ENCODE measurements at places on chromosomes 1 and 21. TPM values are rescaled to one million over a fixed set of nuclear protein-coding genes. Genes with fewer than 3 reads are reported as not detected.

The GPR153 gene
- total RNA-seq = 6.3 TPM

The ZFP69B gene
- total RNA-seq = 4.3 TPM

The RAB42 gene
- 0.37 TPM for total RNA-seq

The RHOC gene
- 582 TPM for total RNA-seq

GRCh38 chr21:33908760-33909159 is 6.8 kb downstream of the ATP5PO start:
- no peak for DNase-seq

DNA sequence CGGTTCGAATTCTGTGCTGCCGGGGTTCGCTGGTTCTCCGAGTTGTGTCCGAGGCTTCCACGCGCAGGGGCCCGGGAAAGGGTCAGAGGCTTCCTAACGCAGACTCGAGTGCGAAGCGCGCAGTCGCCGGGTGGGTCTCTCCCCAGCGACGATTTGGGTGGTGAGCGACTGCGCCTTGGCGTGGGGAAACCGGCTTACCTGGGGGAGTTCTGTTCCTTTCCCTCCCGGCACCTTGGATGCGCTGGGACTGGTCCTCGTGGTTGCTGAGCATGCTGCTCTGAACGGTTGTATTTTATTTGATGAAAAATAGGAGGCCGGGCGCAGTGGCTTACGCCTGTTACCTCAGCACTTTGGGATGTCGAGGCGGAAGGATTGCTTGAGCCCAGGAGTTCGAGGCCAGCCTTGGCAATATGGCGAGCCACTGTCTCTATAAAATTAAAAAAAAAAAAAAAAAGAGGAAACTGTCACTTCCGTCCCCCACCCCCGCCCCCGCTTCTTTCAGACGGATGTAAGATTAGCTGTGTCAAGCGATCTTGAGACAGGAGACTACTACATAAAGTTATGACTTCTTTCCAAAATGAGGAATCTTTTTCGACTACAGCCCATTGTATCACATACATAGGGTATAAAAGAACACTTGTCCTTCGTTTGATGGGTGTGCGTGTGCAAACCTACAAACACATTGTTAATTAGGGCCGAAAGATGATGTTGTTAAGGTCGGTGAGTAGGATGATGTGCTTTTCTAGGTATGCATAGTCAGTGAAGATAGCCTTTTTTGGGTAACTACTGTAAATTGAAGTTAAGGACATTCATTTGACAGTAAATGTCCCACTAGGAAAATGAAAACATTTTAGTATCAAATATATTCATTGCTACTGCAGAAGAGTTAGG is at the start of gene CCDC18:
TSS of gene CCDC18 (plus strand) at position 2 of the 891 bp plus-strand sequence. CDS start 2,638 bp downstream, outside the sequence.
- DNase-seq = peak; percentile 58

DNA sequence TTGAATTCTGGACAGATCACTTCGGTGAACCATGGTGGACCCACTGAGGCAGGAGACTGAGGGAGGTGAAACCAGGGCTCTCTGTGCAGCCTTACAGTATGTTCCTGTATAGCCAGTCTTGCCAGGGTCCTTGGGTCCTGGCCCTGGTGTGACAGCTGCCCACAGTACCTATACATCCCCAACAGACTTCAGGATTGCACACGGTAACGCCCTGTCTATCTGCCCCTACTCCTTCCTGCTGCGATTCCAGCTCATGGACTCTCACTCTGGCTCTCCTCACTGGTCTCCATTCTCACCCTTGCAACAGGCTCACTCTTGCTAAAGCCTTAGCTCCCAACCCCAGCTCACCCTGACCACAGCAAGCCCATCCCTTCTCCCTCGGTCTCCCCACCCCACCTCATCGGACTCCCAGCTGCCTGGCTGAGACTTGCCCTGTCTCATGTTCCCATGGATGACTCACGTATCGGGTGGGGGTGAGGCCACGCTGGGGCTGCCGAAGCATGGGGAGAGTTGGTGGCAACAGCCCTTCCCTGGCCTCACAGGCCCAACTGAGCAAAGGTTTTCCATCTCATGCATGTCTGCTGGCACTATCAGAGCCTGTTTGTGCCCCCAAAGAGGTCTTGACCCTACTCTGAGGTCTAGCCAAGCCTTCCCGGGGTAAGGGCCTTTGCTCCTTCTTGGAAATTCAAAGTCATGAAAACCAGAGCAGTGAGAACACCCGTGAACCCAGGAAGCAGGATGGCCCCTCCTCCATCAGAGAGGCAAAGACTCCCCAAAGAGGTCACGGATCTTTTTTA is 7.1 kb downstream of the PHLDA3 start:
- peak; percentile 93 for DNase-seq

GRCh38 chr1:209199822-209200221 is 383.7 kb upstream of the CAMK1G start:
- no peak for DNase-seq

DNA sequence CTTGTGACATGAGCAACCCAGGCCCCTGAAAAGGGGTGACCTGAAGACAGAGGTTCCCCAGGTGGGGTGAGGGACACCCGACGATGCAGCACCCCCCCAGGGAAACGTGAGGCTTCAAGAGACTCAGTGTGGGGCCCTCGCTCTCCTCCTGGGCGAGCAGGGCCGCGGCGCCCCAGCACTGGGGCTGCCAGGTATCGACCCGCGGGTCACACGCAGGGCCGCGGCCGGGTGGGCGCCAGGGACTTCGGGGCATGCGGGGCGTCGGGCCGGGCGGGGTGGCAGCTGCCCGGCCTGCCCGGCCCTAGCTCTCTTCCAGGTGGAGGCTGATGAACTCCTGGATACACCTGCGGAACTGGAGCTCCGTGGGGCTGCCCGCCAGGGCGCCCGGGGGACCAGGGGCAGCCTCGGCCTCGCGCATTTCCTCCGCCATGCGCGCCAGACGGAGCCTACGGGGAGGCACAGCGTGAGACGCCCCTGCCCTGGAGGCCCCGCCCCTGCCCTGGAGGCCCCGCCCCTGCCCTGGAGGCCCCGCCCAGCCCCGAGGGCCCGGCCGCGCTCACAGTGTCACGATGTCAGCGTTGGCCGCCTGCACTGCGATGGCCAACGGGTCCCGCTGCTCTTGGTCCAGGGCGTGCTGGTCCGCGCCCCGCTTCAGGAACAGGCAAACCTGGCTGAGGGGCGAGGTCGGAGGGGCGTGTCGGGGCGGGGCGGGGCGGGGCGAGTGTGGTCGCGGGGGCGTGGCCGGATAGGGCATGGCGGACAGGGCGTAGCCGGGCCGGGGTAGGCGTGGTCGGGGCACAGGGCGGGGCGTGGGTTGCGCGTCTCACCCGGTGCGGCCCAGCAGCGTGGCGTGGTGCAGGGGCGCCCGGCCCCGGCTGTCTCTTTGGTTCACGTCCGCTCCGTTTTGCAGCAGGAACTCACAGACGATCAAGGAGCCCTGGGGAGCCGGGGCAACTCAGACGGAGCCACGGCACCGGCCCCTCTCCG is 13.3 kb downstream of the SCNN1D start:
- no peak for DNase-seq

GRCh38 chr1:201279313-201279712 is 4.0 kb upstream of the PKP1 start:
- no peak for DNase-seq

DNA sequence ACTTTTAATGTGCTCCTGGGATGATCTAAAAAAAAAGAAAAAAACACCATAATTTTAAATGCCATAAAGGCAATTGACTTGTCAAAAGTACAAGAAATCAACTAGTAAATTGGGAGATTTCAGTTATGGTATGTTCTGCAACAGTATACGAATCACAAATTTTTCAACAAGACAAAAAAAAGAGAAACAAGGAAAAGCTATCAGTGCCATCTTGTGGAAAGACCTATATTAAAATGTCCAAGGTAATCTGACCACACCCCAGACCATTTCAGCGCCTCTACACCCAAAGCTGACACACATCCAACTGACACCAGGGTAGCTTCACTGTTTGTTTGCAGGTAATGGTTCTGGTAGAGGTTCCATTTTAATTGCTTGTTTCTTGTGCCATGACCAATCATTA is 5.0 kb upstream of the DUSP23 start:
- no peak for DNase-seq

DNA sequence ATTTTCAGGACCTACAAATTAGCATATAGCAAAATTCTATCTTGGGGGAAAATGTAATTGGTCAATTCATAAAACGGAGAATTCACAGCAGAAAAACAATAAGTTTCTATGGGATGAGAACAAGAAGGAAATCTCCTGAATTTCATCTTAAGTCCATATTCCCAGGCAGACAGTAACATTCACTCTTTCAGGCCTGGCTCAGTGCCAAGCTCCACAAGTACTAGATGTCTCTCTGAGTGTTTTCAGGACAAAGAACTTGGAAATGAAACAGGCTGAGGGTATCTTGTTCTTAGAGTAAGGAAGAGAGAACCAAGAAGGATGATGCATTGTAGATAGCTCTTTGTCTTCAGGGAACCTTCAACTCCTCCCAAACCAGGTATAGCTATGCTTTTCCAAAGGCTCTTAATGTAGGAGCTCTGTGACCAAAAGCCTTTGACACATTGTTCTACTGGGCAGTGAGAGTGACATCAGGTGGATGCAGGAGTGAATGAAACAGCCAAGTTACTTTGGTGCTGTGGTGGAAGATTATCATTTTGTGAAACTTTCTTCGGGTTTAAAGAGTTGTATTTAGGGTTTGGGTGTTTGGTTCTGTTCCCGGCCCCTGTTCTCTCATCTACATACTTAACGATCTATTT is 298.3 kb downstream of the GPATCH2 start:
- DNase-seq = no peak

DNA sequence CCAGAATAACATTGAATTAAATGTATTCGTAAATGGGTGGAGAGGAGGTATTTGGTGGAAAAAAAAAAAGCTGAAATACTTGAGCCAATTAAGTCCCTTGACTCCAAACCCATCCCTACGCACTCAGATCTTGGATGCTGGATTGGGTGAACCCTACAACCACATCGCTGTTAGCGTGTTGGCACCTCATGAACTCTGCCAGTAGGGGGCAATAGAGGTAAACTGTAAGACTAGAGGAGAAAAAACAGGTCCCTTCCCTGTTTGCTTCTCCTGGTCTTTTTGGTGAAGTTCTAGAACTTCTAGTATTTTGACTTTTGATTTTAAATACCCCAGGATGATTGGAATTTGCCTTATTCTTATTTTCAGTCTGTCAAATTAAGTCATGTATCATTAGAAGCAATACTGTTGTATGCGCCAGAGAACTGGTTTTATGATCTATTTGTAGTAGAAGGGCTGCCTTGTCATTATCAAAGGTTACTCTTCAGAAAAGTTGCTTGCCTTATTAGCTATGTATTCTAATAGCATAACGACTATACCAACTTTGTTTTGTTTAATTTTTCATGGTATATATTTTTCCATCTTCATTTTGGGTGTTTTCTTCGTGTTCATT is 1.9 kb upstream of the OR13G1 start:
- peak; percentile 11 for DNase-seq

- DNase-seq = no peak
Observed at GRCh38 chr1:101605878-101606277, 369.1 kb downstream of the S1PR1 start.

DNA sequence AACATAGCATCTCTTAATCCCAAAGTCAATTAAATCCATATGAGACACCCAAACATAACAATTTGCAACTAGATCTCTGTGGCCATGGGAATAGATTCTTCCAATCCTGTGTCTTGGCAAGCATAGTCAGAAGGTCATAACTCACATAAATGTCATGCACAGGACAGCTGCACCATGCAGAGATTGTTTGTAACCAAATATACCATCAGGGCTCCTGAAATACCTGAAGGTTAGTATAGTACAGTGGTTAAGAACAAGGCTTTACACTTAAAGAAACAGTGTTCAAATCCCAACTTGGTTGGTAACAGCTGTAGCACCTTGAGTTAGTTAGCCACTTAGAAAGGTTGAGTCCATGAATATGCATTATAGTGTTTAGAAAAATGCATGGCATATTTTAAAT is 82.6 kb upstream of the CCDC190 start:
- DNase-seq = peak; percentile 13

Measured in HFFc6 (cell line).